ENCODE measurements at places on chromosomes 7 and 10.

- DNase-seq: no peak
These were observed 28.1 kb upstream of the LRRC4 start for GRCh38 chr7:128059143-128059988.

DNA sequence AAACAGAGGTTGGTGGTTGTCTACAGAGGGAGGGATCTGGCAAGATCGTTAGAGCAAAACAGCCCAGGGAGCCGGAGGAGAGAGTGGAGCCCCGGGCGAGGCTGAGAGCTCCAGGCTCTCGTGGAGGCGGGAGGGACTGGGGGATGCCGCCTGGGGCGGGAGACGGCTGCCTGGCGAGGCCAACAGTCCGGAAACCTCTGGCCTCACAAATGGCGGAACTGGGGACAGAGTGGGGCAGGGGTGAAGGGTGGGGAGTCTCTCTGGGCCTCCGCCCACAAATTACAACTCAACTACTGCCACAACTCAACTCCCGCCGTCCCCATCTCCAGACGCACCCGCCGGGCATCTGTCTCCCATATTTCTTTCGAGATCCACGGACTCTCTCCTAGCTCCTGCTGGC lies 47.7 kb downstream of the CLEC2L start:
- DNase-seq: no peak

GRCh38 chr7:70390251-70390650 lies 741.7 kb upstream of the GALNT17 start:
- DNase-seq: no peak

DNA sequence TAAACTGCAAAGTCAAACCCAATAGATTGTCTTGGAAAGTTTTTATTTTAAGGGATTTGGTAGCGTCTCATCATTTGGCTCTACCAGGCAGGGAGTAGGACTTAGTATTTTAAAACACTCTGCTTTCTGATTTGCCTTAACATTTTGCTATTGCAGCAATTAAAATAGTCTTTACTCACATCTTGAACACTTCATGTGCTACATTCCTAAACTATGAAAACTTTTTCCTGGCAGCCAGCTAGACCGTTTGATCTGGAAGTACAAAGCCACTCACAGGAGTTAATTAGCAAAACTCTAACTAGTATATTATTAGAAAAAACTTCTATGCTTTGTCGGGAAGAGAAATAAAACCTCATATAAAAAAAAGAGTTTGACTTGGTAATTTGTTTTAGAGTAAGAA lies 111.4 kb downstream of the TFPI2 start:
- DNase-seq: no peak

- no peak for DNase-seq
These were observed 26.9 kb downstream of the SPOCK2 start for GRCh38 chr10:72061491-72061890.

DNA sequence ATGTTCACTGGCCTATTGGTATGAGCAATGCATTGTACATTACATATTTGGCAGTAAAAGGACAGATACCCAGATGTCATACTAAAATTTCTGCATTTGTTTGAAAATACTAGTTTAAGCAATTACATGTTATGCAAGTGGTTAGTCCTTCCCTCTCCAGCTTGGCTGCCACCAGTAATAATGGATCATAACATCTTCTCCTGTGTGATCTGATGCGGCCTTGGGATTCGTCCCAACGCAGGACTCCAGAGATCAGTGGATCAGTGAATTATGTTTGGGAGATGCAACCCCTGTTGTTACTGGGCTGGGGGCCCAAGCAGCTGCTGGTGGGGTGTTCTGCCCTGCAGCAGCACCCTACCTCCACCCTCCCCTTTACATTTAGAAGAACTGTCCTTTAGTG lies 11.2 kb upstream of the PDK4 start:
- no peak for DNase-seq

- no peak for DNase-seq
These were observed 679 bp downstream of the LRRC20 start for GRCh38 chr10:70381471-70382421.

- DNase-seq: no peak
These were observed 7.3 kb upstream of the SNX13 start for GRCh38 chr7:17947620-17948019.

DNA sequence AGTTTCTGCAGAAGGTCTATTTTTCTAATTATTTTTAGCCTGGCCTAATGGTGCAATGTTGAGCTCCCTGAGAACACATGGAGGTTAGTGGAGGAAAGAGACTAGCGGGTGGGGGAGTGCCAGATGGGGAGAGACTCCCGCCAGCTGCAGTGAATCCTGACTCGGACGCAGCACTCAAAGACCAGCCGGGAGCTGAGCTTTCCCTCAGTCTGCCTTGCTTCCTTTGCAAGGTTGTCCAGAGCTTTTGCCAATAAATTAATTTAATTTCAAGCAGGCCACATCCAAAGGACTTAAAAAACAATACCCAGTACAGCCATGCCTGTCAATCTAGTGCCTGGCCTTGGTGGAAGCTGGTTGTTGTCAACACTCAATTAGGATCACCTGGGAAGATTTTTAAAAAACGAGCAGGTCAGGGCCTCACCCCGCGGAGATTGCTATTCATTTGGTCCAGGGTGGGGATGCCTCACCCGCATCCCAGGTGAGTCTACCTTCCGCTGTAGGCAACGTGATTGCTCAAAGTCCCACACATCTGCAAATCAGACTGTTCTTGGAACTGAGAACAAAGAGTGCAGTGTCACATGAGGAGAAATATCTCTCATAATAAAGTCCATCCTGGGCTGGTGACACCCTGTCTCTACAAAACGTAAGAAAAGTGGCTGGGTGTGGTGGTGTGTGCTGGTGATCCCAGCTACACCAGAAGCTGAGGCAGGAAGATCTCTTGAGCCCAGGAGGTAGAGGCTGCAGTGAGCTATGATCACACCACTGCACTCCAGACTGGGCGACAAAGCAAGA lies 4.0 kb downstream of the CLRN3 start:
- no peak for DNase-seq

DNA sequence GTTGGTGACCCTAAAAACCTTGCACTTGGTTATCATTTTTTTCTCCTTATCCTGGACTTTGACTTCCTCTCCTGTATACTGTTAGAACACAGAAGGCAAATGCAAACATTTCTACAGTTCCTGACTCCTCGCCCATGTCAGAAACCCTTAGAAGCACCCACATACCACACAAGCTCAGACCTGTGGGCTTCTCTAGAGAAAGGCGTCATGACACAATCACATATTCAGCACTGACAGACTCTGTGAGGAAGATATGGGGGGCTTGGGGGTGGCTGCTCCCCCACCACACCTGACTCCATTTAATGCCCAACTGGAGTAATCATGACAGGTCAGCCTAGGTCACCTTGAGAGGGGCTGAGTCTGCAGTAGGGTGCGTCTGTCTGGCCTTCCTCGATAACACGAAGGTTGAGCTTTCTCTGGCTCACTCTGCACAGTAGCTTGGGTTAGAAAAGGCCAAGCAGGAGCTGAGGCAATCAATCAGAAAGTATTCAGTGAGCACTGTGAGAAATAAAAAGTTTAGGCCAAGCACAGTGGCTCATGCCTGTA lies 50.9 kb downstream of the CCDC3 start:
- no peak for DNase-seq

DNA sequence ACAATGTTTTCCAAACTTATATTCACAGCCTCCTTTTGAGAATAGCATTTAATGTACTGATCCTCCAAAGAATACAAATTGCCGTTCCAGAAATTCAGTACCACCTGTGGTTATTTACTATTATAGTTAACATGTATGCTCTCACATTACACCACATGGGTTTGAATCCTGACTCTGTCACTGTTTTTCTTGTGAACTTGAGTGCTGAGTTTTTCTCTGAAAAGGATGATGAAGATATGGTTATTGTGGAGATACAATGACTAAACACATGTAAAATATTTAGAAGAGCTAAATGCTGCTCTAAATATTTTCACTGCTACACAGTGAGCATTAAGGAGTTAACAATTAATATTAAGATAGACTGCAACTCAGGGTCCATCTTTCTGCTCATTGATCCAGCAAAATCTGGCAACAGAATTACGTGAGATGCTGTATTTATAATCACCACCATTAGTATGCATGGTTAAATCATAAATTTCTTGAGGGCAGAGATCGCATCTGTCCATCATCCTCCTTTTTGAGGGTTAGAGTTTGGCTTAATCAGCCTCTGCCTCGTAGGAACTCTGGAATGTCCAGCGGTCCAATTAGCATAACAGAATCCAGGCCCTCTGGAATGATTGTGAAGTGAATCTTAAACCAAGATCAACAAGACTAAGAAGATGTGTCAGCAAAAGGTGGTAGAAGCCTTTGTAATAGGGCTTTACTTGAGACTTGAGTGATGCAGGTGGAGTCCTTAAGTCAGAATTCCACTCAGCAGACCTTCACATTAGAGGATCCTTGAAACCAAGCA lies 152.8 kb downstream of the MACC1 start:
- no peak for DNase-seq

GRCh38 chr7:12596225-12596790 lies 25.8 kb downstream of the SCIN start:
- DNase-seq: no peak

GRCh38 chr7:131370523-131370968 lies 42.9 kb downstream of the MKLN1 start:
- DNase-seq: no peak

DNA sequence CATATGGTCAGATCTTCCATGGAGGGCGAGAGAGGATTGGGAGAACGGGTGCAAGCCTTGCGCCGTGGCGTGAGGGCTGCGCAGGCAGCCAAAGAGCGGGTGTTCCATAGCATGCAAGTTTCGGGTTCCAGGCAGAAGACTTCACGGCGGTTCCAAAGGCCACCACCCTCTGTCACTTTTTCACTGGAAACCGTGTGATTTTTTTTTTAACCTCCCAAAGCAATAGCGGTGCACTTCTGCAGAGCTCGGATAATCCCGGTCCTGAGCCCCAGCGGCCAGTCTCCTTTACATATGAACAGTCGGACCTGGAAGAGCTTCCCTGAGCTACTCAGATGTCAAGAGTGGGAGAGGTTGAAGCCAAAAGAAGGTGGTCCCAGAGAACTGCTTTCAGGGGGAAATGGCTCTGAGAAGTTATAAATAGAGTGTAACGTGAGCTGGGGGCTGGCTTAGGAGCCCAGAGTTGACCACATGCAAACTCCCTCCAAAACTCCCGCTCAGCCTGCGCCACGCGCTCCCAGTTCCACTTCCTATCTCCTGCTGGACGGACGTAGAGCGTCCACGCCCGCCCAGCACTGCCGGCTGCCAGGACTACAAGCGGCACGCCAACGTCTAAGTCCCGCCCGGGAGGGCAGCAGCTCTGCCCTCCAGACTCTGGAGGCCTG lies at the start of gene MEOX2:
Gene MEOX2 (minus strand): TSS at position 389 of the 662 bp plus-strand sequence. CDS start 281 bp downstream, at position 108.
- DNase-seq: no peak

DNA sequence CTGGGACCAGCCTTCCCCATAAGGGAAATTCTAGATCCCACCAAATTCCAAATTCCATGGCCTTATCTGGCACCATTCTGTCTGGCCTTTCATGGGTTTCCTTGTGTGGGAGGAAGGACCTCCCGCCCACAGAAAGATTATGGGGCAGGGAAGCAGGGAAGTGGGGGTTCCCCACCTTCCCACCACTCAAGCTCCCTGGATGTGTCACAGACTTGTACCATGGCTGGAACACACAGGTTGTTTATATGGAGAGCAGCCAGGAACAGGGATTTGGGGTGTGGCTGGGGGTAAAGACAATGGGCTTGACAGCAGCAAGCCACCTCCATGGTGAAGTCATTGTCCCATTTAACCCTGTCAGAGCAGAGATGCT lies 18.3 kb downstream of the UNC5B start:
- no peak for DNase-seq

DNA sequence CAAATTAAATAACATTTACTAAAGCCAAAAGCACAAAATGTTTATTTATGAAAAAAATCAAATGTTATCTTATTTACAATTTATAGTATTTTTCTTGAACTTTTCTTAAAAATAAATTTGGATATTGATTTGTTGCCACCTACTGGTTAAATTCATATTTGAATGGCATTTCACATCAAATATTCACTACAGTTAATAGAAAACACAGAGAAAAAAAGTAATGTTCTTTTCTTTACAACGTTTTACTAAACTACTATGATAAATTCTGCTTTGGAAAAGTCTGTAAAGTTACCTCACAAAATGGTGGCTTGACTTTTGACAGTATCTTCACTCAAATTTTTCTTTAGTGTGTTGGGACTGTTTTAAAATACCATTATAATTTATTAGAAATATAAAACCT lies 52.7 kb downstream of the SRPK2 start:
- no peak for DNase-seq

GRCh38 chr7:209906-210305 lies 17.5 kb downstream of the FAM20C start:
- DNase-seq: no peak

GRCh38 chr7:33970536-33970935 lies 65.2 kb downstream of the BMPER start:
- no peak for DNase-seq

DNA sequence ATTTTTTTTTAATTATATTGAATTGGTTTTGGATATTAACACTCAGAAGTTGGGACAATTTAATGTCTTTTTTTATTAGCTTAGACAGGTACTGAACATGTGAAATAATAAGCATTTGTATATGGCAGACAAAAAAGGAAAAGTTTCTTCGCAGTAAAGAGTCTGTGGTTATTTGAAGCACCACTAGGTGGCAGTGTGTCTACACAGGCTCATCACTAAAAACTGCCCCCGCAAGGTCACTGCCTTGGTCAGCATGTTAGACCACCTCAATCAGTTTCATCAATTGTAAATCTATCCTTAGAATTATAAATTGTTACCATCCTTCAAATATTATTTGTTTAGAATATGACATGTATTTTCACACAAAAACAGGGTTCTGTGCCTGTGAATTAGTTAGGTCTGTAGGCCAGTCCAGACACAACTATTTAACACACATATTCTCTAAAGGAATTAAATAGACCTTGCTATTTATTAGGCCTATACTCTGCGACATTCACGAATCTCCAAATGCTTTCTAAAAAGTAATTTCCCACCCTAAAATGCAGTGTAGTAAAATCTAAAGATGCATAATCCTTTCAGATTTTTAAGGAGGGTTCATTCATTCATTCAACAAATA lies 17.0 kb downstream of the PNLIPRP3 start:
- peak; percentile 1 for DNase-seq

DNA sequence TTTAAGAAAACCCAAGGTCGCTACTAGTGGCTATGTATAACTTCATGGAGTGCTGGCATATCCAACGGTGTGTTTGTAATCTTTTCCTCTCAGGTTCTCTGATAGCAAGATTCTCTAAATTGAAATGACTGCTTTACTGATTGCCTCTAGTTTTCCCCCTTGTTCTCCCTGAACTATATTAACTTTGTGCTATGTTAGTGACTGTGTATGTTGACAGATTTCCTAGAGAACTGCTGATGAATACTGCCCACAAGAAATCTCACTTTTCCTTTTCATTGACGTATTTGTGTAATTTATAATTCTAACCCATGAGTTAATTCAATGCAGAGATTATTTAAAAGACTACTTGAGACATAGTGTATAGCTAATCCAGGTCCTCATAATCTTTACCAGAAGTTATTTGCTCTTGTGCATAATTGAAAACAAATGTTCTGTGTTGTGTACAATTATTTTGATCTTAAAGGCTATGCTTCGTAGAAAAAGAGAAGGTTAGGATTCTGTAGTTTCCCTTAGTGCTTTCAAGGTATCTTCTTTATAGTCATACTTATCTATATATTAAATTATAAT lies 70.6 kb upstream of the GLCCI1 start:
- DNase-seq: no peak

GRCh38 chr7:31583526-31583925 lies 69.6 kb downstream of the ITPRID1 start:
- DNase-seq: no peak

GRCh38 chr10:132570771-132571649 lies 33.4 kb downstream of the INPP5A start:
- DNase-seq: no peak
